ENCODE measurements at places on chromosomes 3 and 15.

- ATAC-seq: no peak
Measured at GRCh38 chr15:93072011-93072410, 17.0 kb downstream of the RGMA start.

GRCh38 chr3:37510755-37511154 is 336.4 kb upstream of the LRRFIP2 start:
- no peak for ATAC-seq

DNA sequence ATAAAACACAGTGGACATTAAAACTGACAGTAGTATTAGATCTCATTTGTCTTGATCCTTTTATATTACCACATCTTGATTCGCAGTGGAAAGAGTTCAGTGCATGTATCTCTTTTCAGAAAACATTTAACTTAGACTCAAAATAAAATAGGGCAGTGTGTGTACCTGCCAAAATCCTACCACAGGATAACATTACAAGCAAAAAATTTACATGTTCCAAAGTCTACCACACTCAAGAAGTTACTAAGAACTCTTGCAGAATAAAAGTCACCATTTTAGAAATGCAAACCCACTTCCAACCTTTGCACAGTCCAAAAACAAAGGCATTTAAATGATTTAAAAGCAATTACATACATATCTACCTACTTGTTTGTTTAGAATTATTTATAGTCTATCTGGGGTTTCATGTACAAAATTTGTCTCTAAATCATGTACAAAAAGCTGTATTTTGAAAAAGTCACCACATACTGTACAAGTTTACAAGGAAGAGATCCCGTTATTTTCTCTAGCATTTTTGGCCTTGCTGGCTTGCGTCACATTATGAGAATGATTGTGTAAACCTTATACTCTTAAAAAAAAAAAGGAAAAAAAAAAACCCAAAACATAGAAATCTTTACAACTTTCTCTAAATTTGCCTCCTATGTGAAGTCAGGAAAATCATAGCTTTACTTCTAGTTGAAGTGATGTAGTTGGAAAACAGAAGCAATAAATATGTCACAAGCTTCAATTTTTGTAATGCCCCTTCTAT is 153.8 kb downstream of the ADAM10 start:
- ATAC-seq: no peak

DNA sequence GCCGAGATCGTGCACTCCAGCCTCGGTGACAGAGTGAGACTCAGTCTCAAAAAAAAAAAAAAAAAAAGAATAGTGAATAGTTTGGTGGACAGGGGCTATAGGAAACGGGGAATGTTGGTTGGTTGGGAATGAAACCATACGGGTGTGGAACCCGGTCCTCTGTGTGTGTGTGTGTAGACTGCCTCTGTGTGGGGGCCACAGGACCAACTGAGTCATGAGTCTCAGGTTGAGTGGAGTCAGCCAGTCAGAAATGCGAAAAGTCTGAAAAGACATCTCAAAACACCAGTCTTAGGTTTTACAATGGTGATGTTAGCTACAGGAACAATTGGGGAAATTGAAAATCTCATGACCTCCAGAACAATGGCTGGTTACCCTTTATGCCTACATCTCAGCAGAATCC is 44.5 kb downstream of the ZDHHC19 start:
- peak; percentile 64 for ATAC-seq

DNA sequence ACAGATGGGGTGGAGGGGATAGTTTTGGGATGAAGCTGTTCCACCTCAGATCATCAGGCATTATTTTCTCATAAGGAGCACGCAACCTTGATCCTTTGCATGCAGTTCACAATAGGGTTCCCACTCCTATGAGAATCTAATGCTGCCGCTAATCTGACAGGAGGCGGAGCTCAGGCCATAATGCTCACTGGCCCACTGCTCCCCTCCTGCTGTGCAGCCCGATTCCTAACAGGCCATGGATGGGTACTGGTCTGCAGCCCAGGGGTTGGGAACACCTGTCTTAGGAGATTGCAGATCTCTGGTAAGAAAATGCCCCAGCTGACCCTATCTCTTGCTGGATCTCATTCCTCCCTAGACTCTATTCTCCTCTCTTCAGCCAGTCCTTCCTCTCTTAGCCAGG is 6.8 kb downstream of the CSTA start:
- no peak for ATAC-seq

DNA sequence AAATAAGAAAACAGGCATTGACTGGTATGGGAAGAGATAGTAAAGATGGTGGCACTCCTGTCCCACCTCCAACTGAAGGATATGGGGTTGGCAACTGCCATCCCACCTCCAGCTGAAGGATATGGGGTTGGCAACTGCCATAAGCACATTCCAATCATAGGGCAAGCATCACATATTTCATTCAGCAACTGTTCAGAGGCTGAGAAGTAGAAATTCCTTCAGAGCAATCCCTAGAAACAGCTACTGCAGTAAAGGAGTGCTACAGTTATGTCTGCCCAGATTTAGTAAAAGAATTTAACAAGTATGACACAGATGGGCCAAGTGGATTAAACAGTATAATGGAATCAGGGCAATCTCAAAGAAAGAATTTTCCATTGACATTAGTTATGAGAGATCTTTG is 156.8 kb downstream of the IMPG2 start:
- ATAC-seq: no peak

- no peak for ATAC-seq
Measured at GRCh38 chr3:45917146-45917898, 25.9 kb upstream of the CXCR6 start.

DNA sequence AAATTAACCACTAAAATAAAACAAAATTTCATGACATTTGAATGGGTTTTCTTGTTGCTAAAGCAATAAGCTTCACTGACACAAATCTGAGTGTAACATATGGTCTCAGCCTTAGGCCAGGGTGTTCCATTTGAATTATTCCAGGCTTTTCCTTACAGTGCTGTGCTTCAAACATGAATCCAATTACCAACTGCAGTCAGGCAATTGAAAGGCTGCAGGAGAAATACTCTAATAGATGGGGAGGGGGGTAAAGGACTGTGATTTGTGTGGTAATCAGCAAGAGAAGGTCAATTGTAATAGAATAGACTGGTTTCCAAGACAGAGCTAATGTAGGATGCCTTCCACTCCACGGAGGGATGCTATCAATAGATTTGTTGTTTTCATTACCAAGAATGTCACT is 466.7 kb downstream of the C3orf38 start:
- no peak for ATAC-seq

- peak; percentile 92 for ATAC-seq
Measured at GRCh38 chr3:44712455-44713075, at the start of gene ZNF502. Gene ZNF502 (plus strand): TSS chr3:44712660. CDS start chr3:44720262, 7,602 bp downstream.

- no peak for ATAC-seq
Measured at GRCh38 chr3:127720985-127721935, 48.5 kb downstream of the ABTB1 start.

- ATAC-seq: no peak
Measured at GRCh38 chr3:40930756-40931155, 268.5 kb upstream of the CTNNB1 start.

GRCh38 chr3:172707030-172707429 is 3.8 kb downstream of the NCEH1 start:
- no peak for ATAC-seq

- no peak for ATAC-seq
Measured at GRCh38 chr3:15220056-15220455, 14.0 kb downstream of the CAPN7 start.

DNA sequence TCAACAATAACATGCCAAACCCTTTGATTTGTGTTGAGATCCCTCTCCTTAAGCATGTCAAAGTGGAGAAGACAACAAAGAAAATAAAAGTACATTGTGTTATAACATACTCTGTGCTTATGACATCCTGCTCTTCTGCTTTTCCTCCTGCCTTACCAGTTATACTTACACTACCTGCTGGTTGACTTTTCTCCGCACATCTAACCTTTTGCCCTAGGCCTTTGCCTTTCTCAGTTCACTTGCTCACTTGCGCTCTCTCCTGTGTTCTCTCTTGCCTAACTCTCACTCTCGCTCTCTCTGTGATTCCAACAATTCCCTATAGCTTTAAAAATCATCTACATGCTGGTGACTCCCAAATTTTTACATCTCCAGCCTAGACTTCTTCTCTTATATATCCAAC is 5.7 kb downstream of the DNAH12 start:
- no peak for ATAC-seq

- no peak for ATAC-seq
Measured at GRCh38 chr15:57611123-57611522, 19.4 kb downstream of the MYZAP start.

GRCh38 chr15:91384189-91384730 is 284.2 kb downstream of the SV2B start:
- ATAC-seq: no peak

DNA sequence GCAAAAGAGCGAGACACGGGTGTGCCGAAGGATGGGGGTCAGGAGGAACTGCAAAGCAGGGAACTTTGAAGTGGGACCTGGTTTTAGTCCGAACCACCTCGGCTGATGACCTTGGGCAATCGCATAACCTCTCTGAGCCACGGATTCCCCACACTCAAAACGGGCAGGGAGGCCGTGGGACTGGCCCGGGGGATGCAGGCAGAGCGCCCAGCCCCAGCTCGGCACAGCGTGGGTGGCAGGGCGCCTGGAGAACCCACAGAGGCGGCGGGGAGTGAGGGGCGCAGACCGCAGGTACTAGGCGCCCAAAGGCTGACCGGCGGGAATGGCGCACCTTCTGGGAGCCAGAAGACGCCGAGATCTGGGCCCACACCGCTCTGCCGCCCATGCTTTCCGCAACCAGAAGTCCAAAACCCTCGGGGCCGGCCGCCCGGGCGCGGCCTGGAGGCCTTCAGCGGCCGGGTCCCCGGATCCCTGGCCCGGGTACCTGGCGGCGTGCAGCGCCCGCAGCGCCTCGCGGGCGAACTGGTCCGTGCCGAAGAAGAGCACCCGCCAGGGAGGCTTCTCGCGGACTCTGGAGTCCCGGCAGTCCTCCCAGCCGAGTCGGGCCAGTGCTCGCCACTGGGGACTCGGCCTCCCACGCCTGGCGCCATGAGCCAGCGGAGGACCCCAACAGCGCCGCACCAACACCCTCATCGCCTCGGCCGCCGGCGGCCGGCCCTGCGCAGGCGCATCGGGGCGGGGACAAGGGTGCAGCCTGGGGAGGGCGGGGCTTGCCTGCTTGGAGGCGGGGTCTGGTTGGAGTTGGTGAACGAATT is at the start of gene MTFMT:
MTFMT (minus strand) TSS at position 719 of the 815 bp plus-strand sequence; CDS start at position 693, 26 bp downstream.
- peak; percentile 94 for ATAC-seq

DNA sequence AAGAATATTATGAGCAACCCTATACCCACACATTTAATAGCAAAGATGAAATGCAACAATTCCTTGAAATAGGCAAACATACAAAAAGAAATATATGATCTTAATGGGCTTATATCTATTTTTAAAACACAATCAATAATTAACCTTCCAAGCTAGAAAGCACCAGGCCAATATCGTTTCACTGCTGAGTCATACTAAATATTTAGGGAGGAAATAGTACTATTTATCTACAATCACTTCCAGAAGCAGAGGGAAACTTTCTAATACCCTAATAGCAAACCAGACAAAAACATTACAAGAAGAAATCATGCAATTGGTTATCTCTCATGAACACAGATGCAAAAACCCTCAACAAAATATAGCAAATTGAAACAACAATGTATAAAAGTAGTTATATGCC is 207.8 kb downstream of the MTHFS start:
- no peak for ATAC-seq

DNA sequence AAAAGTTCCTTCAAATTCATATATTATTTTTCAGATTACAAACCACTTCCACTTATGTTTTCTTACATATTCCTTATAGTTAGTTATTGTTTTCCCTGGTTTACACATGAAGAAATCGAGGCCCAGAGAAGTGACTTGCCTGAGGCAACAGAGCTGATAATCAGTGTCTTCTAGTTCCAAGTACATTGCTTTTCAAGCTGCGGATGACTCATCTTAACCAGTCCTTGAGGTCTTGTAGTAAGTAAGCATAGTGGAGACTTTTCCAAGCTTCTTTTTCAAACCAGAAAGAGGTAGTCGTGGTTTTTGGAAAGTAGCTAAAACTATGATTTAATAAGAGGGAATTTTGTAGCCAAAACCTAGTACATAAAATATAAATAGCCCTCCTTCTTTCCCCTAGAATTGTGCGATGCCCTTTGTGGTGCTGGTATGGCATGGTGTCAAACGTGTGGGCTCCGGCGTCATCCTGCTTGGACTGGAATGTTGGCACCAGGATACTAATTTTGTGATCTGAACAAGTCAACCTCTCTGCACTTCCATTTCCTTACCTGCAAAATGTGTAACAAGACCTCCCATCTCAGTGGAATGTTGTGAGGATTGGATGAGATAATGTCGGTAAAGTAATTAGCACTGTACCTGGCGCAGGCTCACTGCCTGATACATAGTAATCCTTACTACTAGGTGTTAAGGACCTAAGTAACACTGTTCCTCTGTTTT is 19.0 kb upstream of the DLG1 start:
- no peak for ATAC-seq

DNA sequence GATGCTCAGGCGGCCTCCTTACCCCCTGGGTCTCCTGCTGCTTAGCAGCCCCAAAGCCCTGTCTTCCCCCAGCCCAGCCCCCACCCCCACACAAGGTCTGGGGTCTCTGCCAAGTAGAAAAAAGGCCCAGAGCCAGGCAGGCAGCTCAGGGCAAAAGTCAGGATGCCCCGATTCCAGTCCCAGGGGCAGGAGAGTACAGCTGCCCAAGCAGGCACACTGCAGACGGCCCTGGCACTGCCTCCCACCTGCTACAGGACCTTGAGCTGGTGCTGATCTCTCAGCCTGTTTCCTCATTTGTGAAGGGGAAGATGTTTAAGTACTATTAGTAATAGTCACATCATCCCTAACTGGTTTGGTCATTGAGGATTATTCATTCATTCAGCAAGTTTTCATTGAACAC is 12.6 kb downstream of the TMEM43 start:
- ATAC-seq: no peak

GRCh38 chr3:112751564-112752512 is 94.8 kb downstream of the CD200R1L start:
- no peak for ATAC-seq

DNA sequence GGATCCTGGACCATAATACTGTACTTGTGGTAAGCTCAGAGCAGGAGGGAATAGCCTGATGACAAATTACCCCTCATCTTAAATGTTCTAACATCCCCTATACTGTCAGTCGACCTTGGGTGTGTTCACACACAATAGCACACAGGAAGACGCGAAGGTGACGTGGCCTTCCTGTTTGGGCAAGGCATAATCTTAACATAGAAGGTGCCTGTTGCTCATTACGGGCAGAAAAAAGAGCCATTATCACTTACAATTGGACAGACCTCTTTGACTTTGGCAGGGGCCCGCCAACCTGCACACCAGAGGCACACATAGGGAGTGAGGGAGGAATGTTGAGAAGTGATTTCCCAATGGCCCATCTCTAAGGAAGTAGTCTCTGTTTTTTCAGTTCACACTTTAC is 144.2 kb downstream of the ANO10 start:
- peak; percentile 96 for ATAC-seq

- ATAC-seq: no peak
Measured at GRCh38 chr3:49727154-49727923, 3.6 kb upstream of the GMPPB start.

DNA sequence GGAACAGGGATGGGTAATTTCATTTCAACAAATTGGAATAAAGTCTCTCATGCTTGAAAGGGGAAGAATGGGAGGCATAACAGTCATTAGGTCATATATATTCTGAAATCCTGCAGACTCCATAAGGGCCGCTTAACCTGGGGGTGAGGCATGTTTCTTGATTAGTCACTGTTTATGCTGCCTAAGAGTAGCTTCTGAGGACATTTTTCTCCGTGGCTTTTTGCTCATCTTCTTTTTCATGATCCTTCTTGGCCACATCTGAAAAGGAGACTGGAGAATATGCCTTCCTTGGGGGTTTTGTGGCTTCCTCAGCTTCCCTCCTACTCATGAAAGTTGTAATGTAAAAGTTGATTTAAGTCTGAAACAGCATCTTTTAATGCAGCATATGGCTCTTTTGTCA is 20.0 kb upstream of the CFAP20DC start:
- ATAC-seq: no peak

GRCh38 chr3:129343643-129344360 is 65.1 kb downstream of the HMCES start:
- peak; percentile 58 for ATAC-seq
